ENCODE measurements at places on chromosomes 7 and 10.

DNA sequence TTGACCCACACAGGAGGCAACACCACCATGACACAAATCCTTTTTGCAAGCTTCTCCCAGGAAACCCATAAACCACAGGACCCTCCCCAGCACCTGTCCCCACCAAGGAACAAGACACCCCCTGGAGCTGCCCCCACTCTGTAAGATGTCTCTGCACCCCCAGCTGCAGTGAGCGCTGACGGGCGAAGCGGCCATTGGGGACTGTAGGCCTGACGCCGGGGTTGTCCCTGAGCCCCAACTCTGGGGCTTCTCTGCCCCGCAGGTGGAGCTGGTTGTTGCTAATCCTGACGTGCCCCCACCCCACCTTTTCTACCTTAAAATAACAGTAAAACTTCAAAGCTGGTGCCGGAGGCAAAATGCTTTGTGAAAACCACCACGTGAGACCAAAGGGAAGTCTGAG, 94.7 kb upstream of the PPP2R2D start:
- no peak for DNase-seq

DNA sequence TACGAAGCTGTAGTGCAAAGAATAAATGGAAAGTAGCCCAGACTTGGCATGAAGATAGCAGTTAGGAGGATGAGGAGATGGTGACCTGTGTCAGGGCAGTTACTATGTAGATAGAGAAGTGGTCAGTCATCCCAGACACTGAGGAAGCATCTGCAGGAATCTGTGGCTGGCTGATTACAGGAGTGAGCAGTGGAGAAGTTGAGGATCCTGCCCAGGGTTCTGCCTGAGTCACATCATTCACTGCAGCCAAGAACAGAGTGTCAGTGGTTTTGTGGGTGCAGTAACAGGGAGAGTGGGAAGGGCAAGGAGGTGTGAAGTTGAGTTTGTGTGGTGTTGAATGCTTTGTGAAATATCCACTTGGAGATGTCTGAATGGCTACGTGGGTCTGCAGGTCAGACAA, 676.4 kb upstream of the NRP1 start:
- DNase-seq, result peak; percentile 17

DNA sequence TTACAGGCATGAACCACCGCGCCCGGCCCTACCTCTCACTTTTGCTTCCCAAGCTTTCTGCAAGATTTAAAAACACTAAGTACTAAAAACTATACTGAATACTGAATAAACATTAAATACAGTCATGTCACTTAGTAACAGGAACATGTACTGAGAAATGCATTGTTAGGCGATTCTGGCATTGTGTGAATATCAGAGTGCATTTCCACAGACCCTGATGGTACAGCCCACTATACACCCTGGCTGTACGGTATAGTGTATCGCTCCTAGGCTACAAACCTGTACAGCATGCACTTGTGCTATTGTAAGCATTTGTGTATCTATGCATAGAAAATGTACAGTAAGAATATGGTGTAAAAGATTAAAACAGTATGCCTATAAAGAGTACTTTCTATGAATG, 29.1 kb downstream of the PDIA4 start:
- no peak for DNase-seq

GRCh38 chr7:150738092-150738491, 874 bp downstream of the GIMAP5 start:
- no peak for DNase-seq

DNA sequence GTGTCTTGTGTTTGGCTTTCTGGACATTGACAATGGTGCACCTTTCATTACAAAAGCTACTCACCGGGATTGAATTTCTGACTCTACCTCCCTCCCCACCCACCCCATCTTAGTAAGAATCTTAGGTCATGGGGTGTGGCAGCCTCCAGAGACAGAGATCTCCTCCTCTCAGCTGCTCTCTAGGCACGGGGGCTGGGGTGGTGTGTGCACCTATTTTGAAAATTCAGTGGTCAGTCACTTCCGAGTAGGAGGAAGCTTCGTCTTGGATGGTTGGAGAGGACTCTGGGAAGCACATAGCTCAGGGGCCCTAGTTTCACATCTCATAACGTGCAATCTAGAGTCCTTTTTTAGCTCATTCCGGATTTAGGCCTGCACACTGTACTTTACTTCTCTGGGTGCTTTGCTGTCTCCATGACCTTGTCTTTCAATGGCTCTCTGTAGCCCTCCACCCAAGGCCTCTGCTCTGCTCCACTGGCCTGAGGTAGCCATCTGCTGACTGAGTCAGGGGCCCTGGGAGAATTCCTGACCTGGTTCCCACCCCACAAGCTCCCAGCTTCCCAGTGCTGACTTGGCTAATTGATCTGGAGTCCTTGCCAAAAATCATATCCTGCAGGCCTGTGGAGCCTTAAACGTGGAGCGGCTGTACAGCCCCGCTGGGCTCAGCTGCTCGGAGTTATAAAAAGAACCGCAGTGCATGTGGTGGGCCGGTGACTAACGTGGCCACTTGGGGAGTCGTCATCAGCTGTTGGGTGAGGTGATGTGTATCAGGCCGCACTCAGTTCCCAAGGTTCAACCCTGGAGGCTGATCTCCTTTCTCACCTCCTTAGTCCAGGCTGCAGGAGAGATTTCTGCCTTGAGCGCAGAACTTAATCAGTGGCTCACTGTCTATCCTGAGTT, 19.3 kb upstream of the ADAMTS14 start:
- DNase-seq, result peak; percentile 99

- DNase-seq, result no peak
Measured at GRCh38 chr10:50851884-50852671, 33.3 kb downstream of the A1CF start.

DNA sequence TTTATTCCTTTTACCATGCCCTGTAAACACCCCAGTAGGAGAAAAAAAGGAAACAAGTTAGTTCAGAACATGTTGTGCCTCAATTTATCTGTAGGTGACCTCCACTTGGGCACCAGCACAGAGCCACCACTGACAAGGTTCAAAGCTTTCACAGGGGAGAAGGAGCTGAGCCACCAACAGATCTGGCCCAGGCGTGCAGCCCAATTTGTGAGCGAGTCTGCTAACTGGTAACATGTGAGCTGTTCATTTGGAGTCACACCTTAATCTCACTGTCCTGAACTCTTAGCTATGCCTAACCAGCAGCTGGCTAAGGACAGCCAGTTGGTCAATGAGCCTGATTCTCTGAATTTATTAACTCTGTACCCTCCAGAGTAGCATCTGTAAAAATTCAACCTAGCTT, 78.4 kb upstream of the CAMK2B start:
- DNase-seq, result no peak

DNA sequence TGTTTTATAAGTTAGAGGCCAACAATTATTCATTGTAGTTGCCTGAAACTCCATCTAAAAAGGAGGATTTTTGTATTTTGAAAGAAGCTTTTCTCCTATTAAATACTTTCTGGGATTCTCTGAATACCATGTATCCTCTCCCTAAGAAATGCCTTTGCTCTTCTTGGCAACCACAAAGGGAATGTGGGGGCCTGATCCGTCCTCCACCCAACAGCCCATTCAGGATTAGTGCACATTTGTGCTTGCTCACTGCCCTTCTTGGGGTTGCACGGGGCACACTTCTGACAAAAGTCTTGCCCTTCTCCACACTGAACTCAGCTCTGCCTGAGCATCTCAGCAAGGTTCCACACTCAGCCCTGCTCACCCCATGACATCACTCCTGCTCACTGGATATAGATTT, 194.2 kb downstream of the SLC25A13 start:
- DNase-seq, result no peak

GRCh38 chr7:130963339-130963738, 229.3 kb upstream of the KLF14 start:
- no peak for DNase-seq

DNA sequence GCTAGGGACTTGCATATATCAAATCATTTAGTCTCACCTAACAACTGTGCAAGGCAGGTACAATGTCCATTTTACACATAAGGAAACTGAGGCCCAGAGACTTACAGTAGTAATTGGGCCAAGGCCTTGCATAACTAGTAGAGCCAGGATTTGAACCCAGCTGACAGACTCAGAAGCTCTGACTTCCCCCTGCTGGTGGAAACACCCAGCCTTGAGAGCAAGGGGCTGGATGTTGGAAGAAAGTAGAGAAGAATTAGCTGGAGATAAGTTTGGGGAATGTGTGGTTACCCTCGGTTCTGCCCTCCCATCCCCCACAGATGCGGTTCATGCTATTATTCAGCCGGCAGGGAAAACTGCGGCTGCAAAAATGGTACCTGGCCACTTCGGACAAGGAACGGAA, 2.0 kb downstream of the AP1S1 start:
- no peak for DNase-seq

GRCh38 chr7:4698707-4699275, 16.7 kb downstream of the FOXK1 start:
- no peak for DNase-seq

DNA sequence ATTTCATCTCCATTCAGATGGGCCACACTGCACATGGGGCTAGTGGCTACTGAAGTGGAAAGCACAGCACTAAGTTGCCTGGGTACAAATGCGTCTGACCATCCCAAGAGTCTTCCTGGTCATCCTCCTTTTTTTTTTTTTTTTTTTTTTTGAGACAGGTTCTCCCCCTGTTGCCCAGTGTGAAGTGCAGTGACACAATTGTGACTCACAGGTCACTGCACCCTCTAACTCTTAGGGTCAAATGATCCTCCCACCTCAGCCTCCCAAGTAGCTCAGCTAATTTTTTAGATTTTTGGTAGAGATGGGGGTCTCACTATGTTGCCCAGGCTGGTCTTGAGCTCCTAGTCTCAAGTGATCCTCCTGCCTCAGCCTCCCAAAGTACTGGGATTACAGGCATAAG, 3.4 kb upstream of the TRRAP start:
- DNase-seq, result no peak

DNA sequence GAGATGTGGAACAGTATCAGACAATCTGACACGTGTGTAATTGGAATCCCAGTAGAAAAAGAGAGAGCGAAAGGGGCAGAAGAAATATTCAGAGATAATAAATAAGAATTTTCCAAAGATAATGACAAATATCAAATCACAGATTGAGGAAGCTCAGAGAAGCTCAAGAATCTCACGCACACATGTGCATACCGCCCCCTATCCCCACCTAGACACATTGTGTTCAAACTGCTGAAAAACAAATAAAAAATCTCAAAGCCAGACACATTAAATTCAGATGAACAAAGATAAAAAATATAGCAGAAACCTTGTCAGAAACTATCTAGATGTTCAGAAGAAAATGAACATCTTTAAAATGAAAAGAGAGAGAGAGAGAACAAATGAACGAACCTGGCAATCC, 17.2 kb downstream of the SFR1 start:
- DNase-seq, result peak; percentile 23

GRCh38 chr7:3634396-3634795, 333.3 kb downstream of the SDK1 start:
- no peak for DNase-seq

DNA sequence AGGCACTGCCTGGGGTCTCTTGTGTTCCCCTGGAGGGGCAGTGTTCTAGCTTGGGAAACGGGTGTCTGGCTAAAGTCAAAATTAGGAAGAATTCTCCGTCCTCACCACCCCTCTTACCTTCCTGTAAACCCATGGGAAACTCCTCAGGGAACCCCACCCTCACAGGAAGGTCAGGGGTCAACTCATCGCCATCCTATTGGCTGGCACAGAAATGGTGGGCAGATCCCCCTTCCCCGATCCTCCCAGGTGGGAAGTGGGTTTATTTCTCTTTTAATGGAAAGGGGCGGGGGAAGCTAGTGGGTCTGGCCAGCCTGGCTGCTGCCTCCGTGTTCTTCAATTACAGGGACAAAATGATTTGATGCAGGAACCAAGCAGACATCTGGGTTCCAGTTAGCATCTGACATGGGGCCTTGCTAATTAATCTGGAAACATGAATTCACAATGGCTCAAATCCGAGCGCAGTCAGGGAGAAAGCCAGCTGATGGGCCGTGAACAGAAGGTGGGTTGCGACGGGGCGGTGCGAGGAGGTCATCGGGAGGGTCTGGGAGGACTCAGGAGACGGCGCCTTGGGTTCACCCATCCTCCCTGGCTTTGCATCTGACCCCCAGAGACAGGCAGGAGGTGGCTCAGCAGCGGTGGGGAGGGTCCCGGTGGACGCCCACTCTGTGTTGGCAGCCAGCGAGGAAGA, 66.6 kb downstream of the SLIT1 start:
- no peak for DNase-seq

DNA sequence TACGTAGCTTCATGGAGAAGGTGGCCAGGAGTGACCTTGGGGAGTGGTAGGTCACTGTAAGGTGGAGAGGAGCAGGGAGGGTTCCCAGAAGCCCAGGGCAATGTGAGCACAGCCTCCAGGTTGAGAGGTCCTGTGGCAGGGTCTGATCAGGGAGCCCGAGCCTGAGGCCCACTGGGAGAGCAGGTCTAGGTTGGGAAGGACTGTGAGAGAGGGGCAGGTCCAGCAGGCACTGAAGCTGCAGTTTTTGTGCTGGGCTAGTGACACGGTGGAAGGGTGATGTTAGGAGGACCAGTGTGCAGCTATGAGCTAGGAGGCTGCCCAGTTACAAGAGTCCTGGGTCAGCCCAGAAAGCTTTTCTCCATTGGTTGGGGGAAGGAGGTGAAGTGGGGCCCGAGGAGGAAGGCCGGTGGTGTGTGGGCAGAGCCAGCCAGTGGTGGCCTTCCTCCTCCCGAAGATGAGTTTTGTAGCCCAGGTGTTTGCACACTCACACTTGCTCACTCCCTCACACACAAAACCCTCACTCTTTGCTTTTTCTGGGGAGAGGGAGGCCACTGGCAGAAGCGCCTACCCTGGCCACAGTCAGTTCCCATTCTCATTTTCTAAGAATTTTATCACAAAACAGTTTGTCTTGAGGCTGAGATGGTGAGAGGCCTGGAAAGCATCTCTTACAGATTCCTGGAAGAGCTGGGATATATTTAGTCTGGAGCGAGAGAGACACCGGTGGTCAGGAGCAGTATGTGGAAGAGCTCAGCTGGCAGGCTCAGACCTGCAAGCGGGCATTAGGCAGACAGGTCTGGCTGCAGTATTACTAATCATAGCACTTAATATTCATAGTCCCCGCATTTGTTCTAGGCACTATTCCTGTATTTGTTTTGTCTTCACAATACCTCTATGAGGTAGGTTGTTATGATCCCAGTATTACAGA, 57.1 kb downstream of the ZNF467 start:
- DNase-seq, result peak; percentile 15

GRCh38 chr10:78768041-78768835, 300.5 kb upstream of the ZMIZ1 start:
- no peak for DNase-seq

DNA sequence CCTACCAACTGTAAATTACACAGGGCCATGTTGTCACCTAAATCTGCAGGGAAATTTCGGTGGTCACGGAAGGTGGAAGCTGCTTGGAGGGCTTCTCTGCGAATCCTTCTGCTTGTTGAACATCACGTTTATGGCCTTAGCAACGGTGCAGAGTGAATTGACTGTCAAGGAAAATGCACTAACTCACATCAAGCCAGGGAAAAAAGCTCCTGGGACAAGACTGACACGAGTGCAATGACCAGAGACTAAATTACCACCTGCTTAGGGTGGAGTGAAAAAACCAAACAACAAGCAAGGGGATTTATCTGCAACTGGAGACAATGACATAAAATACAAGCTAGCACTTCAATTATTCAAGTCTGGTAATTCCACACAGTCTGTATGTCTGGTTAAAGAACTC, 211.2 kb downstream of the JAZF1 start:
- DNase-seq, result no peak

GRCh38 chr10:120422457-120422856, 34.6 kb upstream of the PLPP4 start:
- no peak for DNase-seq
